Anterior cingulate cortex (tissue), 58 donors: ENCODE measurements at places on chromosomes 3 and 15.

DNA sequence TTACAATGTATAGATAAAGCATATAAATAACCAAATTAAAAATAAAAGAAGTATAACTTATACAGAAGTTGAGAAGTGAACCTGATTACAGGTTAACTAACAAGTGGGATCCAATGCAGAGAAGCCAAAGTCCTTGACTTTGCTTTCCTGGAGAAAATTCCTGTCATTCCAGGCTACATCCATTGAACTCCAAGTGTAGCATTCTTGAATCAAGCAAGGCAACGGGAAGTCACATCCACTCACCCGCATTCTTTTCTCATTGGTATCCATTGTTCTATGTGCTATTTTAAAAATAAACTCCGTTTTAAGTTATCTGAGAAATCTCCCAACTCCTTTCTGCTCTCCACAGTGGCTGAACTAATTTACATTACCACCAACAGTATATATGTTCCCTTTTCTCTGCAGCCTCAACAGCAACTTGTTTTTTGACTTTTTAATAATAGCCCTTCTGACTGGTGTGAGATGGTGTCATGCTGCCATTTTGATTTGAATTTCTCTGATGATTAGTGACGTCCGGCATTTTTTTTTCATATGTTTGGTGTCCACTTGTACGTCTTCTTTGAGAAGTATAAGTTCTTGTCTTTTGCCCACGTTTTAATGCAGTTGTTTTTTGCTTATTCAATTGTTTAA is 534.3 kb downstream of the ROBO1 start:
- DNase-seq = no peak

GRCh38 chr3:102536456-102536855 is 101.6 kb downstream of the ZPLD1 start:
- peak; percentile 11 for DNase-seq

DNA sequence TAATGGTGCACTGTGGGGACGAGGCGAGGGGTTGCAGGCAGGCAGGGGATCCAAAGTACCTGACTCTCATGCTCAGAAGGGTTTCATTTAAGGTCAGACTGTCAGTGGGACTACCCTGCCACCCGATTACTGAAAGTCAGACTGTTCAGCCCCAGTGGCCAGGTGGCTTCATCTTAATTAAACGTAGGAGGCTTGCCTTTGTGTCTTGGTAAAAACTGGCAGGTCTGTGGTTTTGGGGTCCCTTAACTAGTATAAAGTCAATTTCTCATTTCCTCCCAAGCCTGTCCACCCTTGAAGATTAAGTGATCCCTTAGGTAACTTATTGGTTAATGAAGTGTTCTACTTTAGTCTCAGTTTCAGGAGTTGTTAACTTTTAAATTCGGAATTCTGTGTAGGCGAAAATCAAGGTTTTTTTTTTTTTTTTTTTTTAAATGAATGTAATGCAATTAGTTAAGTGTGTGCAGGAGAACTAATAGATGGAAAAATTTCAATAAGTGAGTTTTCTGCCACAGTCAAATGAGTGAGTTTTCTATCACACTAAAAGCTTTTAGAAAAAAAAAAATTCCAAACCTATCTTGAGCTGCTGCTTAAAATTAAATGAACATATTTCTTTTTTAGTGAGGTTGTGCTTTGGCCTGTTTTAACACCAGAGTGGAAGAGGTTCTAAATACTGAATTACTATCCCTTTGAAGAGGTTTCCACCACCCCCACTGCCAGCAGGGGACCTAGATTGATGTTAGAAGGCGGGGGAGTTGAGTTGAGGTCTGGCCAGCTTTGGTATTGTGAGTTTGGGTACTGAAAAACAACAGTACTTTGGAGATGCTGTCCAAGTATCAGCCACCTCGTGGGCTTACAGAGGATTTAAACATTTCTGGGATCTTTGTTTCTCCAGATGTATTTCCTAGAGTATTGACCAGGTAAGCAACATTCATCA is 15.2 kb downstream of the ITPR1 start:
- DNase-seq = no peak

GRCh38 chr15:47412136-47412535 is 305.2 kb upstream of the SEMA6D start:
- no peak for DNase-seq

GRCh38 chr3:21835264-21835663 is 84.3 kb upstream of the ZNF385D start:
- DNase-seq = no peak

DNA sequence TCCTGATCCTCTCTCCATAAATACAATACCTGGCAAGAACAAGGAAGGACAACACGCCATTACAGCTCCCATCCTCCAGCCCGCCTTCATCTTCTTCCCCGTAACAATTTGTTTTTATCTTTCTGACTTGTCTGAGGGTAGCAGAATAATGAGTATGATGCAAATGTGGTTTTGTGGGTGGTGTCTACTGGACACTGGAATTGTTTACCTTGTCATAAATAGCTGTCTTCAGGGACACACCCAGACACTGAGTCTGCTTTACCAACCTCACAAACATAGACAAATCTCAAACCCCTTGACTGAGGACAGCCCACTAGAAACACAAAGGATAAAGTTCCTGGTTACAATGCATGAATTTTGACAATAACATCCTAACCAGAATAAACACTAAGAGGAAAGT is 13.4 kb downstream of the WDR72 start:
- no peak for DNase-seq

DNA sequence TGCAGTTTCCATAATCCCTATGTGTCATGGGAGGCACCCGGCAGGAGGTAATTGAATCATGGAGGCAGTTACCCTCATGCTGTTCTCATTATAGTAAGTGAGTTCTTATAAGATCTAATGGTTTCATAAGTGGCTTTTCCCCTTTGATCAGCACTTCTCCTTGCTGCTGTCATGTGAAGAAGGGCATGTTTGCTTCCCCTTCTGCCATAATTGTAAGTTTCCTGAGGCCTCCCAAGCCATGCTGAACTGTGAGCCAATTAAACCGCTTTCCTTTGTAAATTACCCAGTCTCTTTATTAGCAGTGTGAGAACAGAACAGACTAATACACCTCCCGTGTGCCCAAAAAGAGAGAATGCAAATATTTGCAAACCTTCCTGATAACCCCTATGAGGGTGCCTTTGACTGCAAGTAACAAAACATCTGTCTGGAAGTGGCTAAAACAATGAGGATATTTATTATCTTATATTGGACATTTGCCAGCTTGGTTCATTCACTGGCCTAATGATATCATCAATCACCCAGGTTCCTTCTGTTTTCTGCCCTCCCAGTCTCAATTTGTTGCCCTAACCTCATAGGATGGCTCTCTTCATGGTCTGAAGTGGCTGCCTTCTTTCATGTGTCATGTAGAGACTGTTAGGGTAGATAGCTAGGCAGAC is 68.7 kb downstream of the BHLHE40 start:
- DNase-seq = no peak

GRCh38 chr15:86432861-86433260 is 353.2 kb downstream of the AGBL1 start:
- no peak for DNase-seq

GRCh38 chr15:36954486-36954885 is 145.9 kb downstream of the MEIS2 start:
- DNase-seq = no peak

GRCh38 chr15:65414841-65415621 is 7.7 kb downstream of the IGDCC4 start:
- no peak for DNase-seq

- no peak for DNase-seq
Measured at GRCh38 chr3:72595376-72595775, 252.9 kb downstream of the SHQ1 start.

GRCh38 chr15:99257107-99257750 is 5.9 kb downstream of the LRRC28 start:
- no peak for DNase-seq

DNA sequence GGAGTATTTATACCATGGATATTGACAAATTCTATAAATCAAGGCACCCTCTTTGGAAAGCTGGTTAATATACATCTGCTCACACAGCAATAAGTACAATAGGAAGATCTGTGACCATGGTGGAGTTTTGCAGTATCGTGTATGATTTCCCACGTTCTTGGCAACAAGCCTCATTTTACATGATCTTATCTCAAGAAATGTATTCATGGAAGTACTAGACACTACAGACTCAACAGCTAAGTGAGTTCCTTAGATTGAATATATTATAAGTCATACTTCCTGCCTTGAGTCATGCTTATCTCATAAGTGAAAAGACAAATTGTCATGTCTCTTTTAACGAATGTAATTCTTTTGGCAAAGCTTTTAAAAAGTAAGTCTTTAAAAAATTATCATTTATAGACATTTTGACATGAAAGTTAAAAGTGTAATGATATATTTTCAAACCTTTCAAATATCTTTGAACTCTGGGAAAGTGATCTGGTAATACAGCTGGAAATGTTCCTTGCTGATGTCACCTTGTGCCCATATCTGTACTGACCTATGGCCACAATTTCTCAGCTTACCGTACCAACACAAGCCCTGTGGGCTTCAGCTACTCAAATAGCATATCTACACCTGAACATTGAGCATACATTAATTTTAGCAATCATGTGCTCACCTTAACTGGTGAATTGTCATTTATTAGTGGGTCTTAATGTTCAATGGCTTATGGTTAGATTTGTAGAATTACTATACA is 130.3 kb upstream of the TMC3 start:
- no peak for DNase-seq

- DNase-seq = no peak
Measured at GRCh38 chr15:70246623-70247220, 149.0 kb upstream of the TLE3 start.

- DNase-seq = peak; percentile 49
Measured at GRCh38 chr3:49869525-49870126, at the start of gene CAMKV. TSS of gene CAMKV (minus strand) at chr3:49869906. CDS start at chr3:49862388, 7,518 bp downstream.

GRCh38 chr3:129592381-129593131 is 13.9 kb downstream of the PLXND1 start:
- DNase-seq = no peak

DNA sequence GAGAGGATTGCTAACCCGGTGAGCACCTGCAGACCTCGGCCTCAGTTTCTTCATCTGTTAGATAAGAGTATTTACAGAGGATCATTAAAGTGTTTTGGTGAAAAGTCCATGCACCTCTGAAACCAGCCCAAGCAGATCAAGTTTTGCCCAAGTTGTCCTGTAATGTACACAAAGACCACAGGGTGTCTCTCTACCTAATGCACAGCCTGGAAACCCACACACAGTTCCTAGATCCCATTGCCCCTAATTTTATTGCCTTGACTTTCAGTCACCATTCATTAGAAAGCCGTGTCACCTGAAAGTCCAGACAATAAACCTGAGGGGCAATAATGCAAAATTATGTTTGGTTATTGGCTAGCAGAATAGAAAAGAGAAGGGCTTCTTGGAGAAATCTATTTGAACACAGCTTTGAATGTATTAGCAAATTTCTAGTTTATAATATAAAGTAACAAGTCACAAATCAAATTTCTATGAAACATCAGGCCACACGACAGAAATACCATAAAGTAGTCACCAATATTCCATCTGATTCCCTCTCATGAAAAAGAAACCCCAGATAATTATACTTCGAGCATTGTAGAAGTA is 161.3 kb upstream of the SLC2A2 start:
- DNase-seq = no peak

GRCh38 chr3:191334346-191334893 is 4.1 kb upstream of the UTS2B start:
- DNase-seq = no peak

DNA sequence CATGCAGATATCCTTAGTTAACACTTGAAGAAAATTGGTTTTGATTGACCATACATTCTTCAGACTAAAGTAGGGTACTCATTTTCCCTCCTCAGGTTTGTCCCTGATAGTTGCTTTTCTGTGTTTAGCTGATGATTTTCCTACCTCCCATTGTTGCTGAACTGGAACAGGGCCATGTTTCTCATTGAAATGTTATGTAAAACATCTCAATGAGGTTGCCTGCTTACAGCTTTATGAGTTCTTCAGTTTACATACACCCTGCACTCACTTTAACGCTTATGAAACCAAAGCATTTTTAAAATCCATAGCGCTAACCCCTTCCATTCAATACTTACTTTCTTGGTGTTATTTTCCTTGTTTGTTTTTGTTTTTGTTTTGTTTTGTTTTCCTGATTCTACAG is 61.9 kb downstream of the HMG20A start:
- no peak for DNase-seq

DNA sequence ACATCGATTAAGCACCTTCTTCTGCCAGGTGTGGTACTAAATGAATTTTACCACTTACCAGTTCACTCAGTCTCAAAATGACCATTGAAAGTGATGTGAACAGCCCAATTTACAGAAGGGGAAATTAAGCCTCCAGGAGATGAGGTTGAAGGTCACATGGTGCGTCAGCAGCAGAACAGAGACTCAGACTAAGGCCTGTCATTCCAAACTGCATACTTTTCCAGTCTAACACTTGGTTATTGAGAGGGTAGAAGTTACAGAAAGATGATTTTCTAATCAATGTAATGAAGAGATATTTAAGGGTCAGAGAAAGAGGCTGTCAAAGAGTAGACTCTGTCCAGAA is 68.4 kb downstream of the TTC23 start:
- DNase-seq = no peak

GRCh38 chr3:185645596-185646381 is 59.7 kb downstream of the SENP2 start:
- no peak for DNase-seq

GRCh38 chr3:73448041-73448440 is 176.7 kb downstream of the PDZRN3 start:
- no peak for DNase-seq

GRCh38 chr3:144875211-144875610 is 903.6 kb downstream of the DIPK2A start:
- DNase-seq = no peak

- DNase-seq = peak; percentile 21
Measured at GRCh38 chr15:67023517-67024313, 41.7 kb upstream of the SMAD3 start.

GRCh38 chr3:128855569-128855968 is 23.9 kb upstream of the ACAD9 start:
- DNase-seq = no peak

GRCh38 chr15:74364936-74365597 is 2.4 kb downstream of the CYP11A1 start:
- DNase-seq = no peak

DNA sequence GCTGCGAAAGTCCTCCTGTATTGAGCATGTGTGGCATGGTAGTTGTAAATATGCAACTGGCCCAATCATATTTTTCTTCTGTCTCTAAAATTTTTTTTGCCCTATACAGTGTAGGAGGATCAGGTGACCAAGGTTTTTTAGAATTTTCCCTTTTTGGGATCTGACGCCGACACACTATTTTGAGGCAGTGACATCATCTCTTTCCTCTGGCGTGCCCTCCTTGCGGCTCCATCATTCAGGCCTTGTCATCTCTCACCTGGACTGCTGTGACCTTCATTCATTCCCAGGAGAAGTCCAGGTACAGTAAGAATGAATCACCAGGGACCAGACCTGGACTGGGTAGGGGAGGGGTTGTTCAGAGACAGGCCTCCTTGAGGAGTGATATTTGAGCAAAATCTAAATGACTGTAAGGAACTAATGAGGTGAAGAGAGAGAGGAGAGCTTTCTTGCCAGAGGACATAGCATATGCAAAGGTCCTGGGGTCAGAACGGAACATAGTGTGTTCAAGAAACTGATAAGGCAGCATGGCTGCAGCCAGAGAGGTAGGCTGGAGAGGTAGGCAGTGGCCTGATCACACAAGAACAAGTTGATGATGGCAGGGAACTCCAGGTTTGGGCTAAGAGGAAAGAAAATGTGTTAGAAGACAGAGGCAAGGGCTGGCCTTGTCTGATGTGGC is 38.7 kb downstream of the ARNT2 start:
- no peak for DNase-seq
